Suprapubic skin (tissue), 4 donors: ENCODE measurements at places on chromosomes 7 and 10. TPM values are rescaled to one million over a fixed set of nuclear protein-coding genes. Genes with fewer than 3 reads are reported as not detected.

The SH3PXD2A gene
- 67.7 TPM for total RNA-seq

The AGR3 gene
- total RNA-seq: not detected

The CRYGN gene
- total RNA-seq: not detected

The XRCC2 gene
- total RNA-seq: 0.91 TPM

The FAM241B gene
- 4.3 TPM for total RNA-seq

The GJD4 gene
- 1.2 TPM for total RNA-seq

The HOXA4 gene
- 2.0 TPM for total RNA-seq

The HTRA1 gene
- total RNA-seq: 55.2 TPM

The RTKN2 gene
- total RNA-seq: 0.89 TPM
